Bronchial epithelial cell (primary cell): ENCODE measurements at places on chromosomes 1 and 21. TPM values are rescaled to one million over a fixed set of nuclear protein-coding genes. Genes with fewer than 3 reads are reported as not detected.

DNA sequence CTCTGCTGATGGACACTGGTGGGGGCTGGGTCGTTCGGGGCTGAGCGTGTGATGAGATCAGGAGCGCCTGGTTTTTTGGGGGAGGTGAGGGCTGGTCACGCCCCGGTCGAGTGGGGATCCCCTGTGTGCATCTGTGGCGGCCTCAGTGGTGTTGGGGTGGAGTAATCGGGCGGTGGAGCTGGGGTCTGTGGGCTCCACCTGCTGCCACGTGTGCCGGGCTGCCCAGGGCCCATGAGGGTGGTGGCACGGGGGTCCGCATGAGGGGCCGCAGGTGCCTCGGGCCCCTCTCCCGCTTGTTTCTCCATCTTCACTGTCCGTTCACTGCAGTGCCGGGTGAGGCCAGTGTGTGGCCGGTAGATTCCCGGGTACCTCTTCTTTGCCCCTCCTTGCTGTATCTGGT lies 17.2 kb downstream of the PRKCZ start:
- no peak for DNase-seq

DNA sequence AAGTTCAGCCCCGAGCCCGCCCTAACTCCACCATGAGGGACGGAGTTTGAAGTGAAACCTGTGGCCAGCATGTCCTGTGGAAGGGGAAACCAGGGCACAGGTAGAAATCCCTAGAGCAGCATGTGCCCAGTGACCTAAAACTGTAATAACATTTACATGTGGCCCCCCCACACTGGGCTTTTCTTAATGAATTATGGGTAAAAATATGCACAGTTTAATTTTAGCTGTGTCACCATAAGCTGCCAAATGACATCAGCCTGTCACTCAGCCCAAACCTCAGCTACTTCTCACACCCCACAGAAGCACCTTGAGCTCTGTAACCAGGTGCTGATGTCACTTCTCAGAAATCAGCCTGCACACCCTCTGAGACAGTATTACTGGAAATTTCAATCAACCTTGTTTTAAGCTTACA lies 50.0 kb upstream of the SLC19A1 start:
- peak; percentile 4 for DNase-seq

PTPN22 gene
- under 0.01 and 0.26 TPM in 2 replicates for total RNA-seq

DNA sequence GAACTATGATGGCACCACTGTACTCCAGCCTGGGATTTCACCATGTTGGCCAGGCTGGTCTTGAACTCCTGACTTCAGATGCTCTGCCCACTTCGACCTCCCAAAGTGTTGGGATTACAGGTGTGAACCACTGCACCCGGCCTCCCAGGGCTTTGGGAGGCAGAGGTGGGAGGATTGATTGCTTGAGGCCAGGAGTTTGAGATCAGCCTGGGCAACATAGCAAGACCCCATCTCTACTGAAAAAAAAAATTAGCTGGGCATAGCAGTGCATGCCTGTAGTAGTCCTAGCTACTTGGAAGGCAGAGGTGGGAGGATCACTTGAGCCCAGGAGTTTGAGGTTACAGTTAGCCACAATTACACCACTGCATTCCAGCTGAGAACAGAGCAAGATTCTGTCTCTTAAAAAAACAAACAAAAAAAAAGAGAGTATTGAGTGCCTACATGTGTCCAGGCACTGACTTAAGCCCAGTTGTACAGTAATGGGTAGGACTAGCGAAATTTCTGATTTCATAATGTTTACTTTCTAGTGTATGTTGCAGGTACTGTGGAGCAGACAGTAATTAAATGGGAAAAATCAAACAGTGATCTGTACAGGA lies 4.2 kb downstream of the MANEAL start:
- DNase-seq = no peak

DNA sequence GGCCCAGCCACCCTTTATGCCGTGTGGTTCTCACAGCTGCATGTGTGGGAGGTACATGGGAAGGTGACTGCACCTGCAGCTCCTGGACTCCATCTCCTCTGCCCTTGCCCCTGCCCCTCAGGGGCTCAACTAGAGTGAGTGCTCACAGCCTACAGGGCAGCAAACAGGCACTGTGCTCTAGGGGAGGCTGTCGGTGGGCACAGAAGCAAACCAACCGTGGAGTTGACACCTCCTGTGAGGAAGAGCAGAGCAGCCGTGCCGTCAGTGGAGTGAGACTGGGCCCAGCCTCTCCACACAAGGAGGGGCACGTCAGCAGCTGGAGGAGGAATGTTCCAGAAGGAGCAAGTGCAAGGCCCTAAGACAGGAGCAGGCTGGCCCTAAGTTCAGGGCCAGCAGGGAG lies 32.7 kb downstream of the BMP8A start:
- no peak for DNase-seq

DNA sequence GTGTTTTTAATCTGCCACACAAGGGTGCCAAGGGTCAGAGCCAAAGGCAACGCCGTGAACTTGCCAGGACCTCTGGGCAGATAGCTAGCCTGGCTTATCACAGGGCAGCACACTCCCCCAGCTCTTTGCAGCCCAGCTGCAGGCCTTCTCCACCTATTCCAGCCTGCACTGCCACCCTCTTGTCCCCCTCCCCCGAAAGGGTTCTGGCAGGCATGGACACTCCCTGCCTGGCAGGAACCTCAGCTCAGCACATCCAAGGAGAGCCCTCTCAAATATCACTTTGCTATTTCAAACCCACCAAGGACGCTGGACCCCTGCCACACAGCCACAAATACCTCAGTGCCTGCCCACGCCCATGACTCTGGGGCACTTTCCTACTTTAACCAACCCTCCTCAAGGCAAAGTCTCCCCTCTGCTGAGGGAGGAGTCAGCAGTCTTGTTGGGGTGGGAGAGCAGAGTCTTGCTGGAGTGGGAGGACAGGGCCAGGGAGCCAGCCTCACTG lies 9.1 kb downstream of the SSBP3 start:
- DNase-seq = no peak

C1orf105 gene
- total RNA-seq = not detected in 2 replicates
